ENCODE measurements at places on chromosomes 12 and 14. TPM values are rescaled to one million over a fixed set of nuclear protein-coding genes. Genes with fewer than 3 reads are reported as not detected.

The VPS37B gene
- total RNA-seq, result 11.9 TPM

The PMEL gene
- not detected for total RNA-seq

The KRT75 gene
- not detected for total RNA-seq

The CARMIL3 gene
- not detected for total RNA-seq

The KRT3 gene
- total RNA-seq, result 0.08 TPM

Data from SJSA1 (cell line).